ENCODE measurements at places on chromosomes 2 and 18.

DNA sequence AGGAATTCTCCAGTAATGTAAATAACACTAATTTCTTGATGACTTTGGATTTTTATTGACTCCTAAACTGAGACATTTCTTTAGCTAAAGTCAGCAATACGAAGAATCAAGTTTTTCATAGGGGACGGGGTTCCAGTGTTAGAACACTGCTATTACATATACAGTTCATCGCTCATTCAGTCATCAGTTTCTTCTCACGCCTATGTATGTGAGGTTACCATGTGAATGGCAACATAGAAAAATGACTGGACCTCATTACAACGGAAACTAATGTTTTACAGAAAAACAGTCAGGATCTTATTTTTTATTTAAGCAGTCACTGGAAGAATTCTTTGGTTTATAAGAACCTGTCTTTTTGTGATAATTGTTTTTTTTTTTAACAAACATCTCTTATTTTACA lies 56.4 kb downstream of the THADA start:
- DNase-seq: no peak

GRCh38 chr2:181467966-181468707 lies 11.0 kb downstream of the ITGA4 start:
- DNase-seq: no peak

DNA sequence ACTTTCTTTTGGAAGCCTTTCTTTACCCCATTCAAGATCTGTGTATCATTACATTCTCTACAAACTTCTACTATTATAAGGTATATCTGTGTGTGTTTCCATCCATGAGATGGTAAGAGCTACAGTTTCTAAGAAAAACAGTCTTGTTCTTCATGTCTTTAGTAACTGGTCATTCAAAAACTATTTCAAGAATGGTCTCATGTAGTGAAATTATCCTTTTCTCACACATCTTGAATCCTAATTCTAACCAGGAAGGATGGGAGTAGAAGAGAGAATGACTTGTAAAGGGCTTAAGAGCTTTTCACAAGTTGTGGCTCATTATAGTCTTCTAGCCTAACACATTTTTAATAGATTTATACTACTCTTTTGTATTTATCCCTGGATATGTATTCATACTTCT lies 47.3 kb downstream of the ROCK1 start:
- DNase-seq: no peak

DNA sequence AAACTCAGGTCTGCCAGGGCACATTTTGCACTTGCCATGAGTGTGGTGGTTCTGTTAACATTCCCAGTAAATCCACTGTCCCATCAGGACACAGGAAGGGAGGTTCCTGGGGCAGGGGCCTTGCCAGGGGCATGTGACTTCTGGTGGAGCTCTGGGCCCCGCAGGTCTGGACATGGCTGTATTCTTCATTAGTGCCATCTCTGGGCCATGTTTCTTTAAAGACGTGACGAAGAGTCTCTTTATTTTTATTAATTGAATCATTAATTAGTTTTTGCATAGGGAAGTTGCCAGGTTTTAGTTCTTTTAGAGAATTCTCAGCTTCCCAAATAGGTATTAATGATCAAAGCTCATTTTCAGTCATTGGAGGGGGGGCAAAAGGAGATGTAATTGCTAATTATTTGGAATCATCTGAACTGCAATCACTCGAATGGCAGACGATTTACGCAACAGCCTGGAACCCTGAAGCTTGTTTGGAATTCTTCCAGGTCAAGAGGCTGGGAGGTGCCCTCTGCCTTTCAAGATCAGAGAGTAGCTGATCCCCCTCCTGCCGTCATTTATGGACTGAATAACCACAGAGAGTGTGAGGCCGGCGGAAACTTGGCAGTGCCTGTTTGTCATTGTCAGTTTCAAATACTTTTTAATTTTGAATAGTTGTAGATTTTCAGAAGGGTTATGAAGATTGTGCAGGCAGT lies 106.2 kb downstream of the RTP5 start:
- no peak for DNase-seq

DNA sequence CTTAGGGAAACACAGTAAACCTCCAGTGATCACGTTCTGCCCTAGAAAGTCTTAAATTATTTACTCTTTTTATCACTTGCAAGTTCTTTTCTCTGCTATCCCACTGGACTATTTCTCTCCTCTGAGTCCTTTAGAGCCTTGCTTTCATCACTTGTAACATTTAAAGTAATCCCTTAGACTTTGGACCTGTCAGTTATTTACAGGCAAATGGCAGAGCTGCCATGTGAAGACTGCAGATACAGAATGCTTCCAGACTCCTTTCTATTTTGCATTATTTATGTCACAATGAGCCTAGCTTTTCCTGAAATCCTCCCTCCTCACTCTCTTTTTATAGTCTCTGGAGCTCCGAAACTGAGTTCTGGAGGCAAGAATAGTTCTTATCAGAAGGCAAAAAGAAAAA lies 325.6 kb upstream of the TRIB2 start:
- no peak for DNase-seq

DNA sequence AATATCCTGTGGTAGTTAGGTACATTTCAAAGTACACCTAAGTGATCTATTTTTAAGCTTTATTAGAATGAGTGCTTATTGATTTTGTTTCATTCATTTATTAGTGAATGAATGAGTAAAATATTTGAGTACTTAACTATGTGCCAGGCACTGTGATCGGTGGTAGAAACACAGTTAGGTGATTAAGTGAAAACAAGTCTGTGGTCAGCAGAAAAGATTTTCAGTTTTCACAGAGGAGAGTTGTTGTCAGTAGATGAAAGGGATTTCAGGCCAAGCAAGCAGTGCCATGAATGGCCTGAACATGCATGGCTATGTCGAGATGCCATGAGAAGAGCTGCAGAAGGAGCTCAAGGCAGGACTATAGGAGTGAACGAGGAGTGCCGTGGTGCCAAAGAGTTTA lies 85.9 kb downstream of the SPTBN1 start:
- DNase-seq: no peak

GRCh38 chr2:207919164-207919919 lies 106.0 kb downstream of the PLEKHM3 start:
- DNase-seq: no peak

GRCh38 chr2:33419581-33420200 lies 56.8 kb upstream of the RASGRP3 start:
- DNase-seq: no peak

GRCh38 chr18:34604591-34604990 lies 105.5 kb upstream of the DTNA start:
- DNase-seq: no peak

GRCh38 chr2:157735532-157735931 lies 106.9 kb upstream of the ACVR1C start:
- DNase-seq: no peak

GRCh38 chr2:35864141-35864540 lies 491.4 kb upstream of the CRIM1 start:
- DNase-seq: no peak

- peak; percentile 24 for DNase-seq
Measured at GRCh38 chr2:133265432-133265949, 302.8 kb downstream of the NCKAP5 start.

DNA sequence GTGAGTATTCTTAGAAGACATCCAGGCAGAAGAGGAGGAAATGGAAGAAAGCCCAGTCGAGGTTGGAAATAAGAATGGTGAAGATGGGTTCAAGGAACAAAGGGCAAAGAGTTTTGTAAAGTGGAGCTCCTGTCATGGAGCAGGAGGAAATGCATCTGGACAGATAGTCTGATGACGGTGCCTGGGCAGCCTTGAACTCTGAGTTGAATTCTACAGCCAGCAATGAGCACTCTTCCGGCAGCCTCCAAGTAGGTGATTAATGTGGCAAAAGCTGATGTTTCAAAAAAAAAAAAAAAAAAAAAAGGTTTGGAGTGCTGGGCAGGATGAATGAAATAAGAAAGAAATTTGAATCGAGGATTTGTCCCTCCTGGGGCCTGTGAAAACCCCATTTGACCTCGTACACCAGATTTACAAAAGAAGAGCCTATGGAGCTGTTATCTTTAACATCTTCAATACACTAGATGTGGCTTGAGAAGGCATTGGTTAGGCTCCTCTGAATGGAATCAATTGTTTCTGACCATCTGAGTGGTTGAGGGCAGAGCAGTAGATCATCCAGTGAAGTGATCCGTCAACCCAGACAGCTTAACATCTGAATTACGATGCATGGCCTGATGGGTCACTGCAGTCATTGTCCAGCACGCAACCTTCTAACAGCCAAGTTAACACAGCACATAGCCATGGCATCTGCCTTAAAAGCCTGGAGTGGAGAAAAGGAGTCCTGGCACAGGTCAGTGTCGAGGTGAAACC lies 449.7 kb downstream of the TXNL1 start:
- DNase-seq: no peak

DNA sequence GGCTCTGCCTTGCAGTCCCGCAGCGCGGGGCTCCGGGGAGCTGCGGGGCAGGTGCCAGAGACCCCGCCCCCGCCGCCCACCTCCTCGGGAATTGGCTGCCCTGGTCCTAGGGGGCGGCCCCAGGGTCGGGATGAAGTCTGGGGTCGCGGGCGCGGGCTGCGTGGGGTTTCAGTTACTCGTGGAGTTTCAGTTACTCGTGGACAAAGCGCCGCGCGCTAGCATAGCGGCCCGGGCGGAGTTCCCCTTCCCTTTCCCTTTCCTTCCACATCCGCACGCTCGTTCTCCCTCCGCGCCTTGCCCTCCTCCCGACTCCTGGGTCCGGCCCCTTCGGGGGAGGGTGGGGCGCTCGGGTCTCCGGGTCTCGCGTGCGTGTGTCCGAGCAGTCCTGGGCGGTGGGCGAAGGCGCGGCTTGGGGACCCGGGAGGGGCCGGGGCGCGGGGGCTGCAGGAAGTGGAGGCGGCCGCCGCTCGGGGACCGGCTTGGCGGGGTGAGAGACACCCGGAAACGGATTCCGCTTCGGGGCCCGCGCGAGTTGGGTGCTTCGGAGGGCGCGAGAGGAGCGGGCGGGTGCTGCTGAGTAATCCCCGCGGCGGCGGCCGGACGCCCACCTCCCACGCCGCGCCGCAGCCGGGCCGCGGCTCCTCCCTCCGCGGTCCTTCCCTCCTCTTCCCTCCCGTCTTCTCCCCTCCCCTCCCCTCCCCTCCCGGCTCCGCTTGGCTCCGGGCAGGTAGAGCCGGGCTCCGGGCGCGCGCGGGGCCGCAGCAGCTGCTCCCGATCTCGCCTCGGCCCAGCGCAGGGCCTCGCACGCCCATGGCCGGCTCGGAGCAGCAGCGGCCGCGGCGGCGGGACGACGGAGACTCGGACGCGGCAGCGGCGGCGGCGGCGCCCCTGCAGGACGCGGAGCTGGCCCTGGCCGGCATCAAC lies at the start of gene TTC39C:
Gene TTC39C, plus strand, starts transcription at position 693 of the 924 bp plus-strand sequence. Its CDS starts 118 bp downstream, at position 811.
- peak; percentile 35 for DNase-seq

DNA sequence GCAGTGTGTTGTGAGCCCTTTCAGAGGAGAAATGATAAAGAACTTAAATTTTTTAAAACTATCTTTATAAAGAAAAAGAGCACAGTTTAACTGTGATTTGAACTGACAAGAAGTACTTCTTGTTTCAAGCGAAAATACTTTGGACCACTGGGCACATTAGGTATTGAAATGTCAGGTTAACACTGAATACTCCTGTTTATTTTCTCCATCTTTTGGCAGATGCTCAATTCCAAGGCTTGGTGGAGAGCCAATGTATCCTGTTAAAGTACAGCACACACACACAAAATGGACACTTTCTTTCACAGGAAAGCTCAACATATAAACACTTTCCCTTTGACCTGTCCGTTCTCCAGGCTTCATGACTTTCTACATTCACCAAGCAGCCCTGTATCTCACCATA lies 32.6 kb upstream of the SP3 start:
- no peak for DNase-seq

DNA sequence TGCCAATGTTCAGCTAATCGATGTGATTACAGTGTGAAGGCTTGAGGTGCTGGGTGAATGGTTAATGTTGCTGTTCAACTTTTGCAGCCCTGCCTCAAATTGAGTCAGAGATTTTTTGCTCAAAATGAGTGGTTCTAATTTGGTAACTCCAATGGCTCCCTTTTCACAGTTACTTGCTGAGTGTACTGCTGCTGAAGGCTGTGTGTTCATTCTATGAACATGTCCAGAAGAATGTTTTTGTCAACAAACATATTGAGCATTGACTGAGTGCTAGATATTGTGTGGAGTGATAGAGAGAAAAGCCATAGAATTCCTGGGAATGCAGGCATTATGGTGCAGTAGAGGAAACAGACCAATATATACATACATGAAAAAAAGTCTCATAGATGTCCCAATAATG lies 39.0 kb upstream of the TCF4 start:
- DNase-seq: no peak

DNA sequence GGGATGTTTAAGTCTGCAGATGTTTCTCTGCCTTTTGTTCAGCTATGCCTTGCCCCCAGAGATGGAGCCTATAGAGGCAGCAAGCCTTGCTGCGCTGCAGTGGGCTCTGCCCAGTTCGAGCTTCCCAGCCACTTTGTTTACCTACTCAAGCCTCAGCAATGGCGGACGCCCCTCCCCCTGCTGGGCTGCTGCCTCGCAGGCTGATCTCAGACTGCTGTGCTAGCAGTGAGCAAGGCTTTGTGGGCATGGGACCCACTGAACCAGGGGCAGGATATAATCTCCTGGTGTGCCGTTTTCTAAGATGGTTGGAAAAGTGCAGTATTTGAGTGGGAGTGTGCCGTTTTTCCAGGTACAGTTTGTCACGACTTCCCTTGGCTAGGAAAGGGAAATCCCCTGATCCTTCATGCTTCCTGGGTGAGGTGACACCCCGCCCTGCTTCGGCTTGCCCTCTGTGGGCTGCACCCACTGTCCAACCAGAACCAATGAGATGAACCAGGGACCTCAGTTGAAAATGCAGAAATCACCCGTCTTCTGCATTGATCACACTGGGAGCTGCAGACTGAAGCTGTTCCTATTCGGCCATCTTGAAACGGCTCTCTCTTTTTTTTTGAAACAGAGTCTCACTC lies 27.6 kb upstream of the ADAM23 start:
- DNase-seq: no peak

DNA sequence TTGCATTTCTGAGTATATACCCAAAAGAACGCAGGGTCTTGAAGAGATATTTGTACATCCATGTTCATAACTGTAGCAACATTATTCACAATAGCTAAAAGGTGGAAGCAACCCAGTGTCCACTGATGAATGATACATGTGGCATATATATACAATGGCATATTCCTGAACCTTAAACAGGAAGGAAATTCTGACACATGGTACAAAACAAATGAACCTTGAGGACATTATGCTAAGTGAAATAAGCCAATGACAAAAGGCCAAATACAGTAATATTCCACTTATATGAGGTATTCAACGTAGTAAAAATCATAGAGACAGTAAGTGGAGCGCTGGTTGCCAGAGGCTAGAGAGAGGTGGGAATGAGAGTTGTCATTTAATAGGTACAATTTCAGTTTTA lies 8.1 kb downstream of the AAK1 start:
- no peak for DNase-seq

GRCh38 chr2:198096965-198097364 lies 292.6 kb downstream of the PLCL1 start:
- DNase-seq: no peak

GRCh38 chr2:160646684-160647444 lies 153.3 kb upstream of the RBMS1 start:
- DNase-seq: no peak

GRCh38 chr2:118607641-118608040 lies 239.8 kb downstream of the EN1 start:
- no peak for DNase-seq
